EL (cell line): ENCODE measurements at places on chromosomes 13 and 19.
A peak's percentile ranks its signal among the peaks of the same experiment; 100 is the strongest.

DNA sequence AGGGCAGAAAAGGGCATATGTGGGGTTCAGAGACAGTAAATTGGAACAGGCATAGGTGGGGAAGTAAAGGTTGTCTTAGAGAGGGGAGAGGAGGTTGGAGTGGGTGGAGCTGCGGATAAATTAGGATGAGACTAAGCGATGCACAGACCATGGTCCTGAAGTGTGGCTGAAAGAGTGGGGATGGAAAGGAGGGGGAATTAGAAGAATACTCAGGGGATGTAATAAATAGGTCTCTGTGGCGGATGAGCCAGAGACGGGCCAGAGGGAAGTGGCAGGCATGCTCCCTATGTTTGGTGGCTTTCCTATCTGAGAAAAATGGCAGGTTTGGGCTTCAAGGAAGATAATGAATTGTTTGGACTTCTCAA lies 123.4 kb downstream of the OLFM4 start:
- DNase-seq, result no peak

DNA sequence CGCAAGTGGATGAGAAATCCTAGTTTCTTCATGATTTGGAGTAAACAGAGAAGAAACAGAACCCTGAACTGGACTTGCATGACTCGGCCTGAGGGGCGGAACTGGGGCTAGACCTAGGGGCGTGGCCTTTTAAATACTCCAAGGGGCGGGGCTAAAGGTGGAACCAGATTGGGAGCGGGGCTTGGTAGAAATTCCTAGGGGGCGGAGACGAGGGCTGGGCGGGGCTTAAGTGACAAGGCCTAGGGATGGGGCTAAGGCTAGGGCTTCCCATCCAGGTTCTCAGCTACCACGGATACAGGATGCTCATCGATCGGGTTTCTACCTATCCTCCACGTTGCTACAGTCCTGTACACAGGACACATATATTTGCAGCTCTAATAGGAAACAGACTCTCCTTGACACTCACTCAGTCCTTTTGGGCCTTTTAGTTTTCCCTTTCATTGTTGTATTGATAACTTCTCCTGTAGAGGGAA lies 372 bp upstream of the ZNF699 start:
- DNase-seq, result peak; percentile 94

DNA sequence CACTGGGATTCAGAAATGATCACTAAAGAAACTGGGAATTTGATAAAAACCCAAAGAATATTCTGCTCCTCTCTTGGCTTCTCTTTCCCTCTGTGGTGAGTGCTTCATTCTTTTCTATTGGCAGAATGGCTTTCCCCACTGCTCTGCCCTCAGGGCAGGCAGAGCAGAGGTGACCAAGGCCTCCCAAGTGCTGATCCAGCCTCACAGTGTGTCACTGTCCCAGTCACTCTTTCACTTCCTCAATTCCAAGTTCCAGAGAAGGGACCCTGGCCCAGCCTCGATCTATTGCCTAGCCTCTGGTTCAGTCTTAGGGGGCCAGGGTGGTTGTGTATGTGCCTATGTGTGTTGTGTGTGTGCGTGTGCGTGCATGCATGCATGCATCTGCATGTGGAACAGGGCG lies 180.6 kb upstream of the TMTC4 start:
- DNase-seq, result no peak

- DNase-seq, result no peak
Measured at GRCh38 chr13:29934531-29935308, 84.3 kb upstream of the UBL3 start.

- no peak for DNase-seq
Measured at GRCh38 chr19:41689993-41690800, 2.1 kb upstream of the CEACAM7 start.

DNA sequence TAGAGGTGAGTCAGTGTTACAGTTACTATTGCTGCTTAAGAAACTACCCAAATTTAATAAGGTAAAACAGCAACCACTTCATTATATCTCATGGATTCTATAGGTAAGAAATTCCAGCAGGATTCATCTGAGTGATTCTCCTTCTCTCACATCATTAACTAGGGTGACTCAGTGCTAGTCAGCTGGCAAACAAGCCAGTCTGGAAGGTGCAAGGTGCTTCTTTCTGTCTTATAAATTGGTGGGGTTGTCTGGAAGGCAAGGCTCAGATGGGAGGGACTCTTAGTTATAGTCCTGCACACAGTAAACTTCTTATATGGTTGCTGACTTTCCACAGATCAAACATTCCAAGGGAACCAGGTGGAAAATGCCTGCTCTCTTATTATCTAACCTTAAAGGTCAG lies 484.5 kb downstream of the GPC5 start:
- DNase-seq, result no peak

DNA sequence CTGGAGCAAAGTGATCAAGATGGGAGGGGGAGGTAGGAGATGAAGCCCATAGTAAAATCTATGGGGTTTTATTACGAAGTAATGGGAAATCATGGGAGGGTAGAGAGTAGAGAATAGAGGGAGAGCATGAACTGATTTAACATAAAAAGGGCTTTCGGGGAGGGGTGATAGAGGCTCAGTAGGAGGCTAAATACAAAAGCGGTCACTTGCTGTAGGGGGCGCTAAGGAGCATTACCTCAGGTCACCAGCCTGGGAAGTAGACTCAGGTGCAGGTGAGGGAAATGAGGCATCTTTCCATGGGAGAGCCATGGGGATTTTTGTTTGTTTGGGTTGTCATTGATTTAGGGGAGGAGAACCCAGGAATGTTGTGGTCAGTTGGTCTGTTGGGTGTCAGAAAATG lies 14.1 kb downstream of the KRTDAP start:
- no peak for DNase-seq

DNA sequence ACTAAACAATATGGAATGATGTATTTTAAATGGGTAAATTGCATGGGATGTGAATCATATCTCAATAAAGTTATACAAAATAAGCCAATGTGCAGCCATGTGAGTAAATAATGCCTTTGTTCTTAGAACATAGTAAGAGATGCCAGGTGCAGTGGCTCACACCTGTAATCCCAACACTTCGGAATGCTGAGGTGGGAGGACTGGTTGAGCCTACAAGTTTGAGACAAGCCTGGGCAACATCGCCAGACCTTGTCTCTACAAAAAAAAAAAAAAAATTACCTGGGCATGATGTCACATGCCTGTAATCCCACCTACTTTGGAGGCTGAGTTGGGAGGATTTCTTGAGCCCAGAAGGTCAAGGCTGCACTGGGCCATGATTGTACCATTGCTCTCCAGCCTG lies 230.7 kb downstream of the RFC3 start:
- no peak for DNase-seq

DNA sequence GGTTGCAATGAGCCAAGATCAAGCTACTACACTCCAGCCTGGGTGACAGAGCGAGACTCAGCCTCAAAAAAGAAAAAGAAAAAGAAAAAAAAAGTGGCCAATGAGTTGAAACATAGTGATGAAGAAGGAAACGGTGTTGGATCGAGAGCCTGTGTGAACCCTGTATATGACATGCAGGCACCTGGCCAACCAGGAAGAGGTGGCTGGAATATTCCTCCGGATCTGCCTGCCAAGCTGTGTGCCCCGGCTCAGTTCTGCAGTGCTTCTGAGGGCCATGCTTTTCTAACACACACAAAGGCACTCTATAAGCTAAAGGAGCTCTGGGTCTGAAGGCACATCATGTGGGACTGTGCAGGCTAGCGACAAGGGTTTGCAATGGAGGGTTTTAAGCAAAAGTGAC lies 3.7 kb upstream of the ZNF444 start:
- no peak for DNase-seq

GRCh38 chr19:10334588-10335351 lies 1.4 kb upstream of the RAVER1 start:
- DNase-seq, result peak; percentile 98

DNA sequence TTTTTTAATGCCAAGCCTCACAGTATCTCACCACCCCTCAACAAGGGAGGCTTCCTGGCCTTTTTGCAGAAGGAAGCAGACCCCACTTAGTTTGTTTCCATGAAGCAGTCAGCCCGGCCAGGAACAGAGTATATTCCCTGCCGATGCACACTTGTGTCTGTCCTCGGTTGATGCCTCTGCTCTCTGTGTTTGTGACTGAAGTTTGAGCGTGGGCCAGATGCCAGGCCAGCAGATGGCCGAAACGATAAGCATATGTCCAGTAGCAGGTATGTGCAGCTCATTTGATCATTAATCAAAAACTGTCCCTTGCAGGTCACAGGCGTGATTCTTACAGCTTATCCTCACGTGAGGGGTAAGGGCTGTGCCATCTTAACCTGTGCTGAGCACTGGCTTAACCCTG lies 144.0 kb downstream of the IRS2 start:
- no peak for DNase-seq

DNA sequence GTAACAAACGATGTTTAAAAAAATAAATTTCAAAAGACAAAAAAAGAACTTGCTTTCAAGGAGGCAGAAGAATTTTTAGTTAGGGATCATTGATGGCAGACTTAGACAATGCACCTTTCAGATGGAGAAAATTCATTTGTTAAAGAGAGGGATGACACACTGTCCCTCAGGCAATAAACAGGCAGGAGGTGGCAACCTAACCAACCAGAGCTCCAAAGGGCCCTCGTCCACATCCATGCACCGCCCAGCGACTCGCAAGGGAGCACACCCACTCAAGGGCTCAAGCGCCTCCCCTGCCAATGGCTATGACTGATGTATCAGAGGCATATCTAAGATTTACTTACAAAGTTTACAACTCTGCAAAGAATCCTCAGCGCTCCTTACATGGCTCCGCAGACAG lies 81.9 kb downstream of the TUBGCP3 start:
- DNase-seq, result no peak

DNA sequence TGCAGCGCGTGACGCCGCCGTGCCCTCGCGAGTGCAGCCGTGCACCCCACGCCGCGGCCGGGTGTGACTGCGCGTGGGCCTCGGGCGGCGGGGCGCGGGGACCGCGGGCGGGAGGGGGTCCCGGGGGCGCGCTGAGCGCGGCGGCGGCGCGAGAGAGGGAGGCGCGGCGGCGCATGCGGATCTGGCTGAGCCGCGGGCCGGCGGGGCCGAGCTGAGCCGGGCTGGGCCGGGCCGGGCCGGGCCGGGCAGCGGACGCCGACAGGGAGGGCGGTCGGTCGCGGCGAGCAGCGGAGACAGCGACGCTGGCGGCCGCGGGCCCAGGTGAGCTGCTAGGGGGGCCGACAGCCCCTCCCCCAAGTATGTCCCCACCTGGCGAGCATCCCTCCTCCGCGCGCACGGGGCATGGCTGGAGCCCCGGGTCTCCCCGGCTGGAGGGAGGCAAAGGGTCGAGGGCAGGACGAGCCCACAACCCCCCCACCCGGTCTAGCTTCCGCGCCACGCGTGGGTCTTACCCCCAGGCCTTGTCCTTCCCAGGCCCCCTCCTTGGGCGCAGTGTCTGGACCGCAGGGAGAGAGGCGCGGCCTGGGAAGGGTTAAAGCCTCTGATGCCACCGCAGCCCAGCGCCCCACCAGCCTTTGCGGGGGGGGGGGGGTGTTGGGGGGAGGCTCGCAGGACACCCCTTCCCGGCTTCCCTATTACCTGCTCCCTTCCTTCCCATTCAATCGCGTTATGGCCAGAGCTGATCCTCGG lies at the start of gene SPTBN4:
Gene SPTBN4, plus strand, starts transcription at position 17 of the 750 bp plus-strand sequence. CDS start 5,621 bp downstream, outside the sequence.
- DNase-seq, result no peak

DNA sequence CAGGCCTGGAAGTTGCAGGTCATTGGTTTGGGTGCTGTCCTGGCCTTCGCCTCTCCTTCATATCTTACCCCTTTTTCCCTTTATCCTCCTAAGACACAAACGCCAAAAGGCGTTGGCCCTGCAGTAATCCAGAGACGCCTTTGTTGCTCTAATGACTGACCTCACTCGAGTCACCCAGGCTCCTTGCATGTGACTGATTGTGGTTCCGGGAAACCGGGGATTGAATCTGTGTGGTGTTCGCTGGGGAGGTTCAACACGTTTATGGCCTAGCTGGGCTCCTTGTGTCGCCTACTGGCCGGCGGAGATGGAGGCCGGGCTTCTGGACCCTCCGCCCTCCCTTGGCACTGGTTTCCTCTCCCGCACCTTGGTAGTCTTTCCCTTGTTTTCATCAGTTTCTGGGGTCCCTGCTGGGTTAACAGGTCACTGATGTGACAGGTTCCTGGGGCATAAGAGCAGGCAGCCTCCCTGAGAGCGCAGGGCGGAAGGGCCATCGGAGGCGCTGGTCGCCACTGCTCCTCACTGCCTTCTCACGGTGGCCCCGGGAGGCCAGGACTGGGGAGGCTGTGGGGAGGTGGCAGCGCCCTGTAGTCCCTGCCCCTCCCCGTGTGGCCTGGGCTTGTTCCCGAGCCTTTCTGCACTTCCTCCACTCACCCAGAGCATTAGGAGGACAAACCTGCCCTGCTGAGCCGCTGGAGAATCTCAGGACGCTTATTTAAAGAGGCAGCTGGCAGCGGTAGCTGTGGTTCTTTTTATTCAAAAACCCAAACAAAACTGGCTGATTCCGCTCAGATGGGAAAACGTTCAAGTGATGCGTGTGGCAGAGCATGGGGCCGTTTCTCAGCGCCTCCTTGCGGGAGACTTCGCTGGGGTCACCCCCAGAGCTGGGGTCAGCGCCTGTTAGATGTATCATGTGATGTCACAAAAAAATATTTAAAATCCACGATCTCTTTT lies 18.1 kb upstream of the NDUFS7 start:
- no peak for DNase-seq

GRCh38 chr19:30402436-30403202 lies 30.4 kb downstream of the ZNF536 start:
- DNase-seq, result no peak

DNA sequence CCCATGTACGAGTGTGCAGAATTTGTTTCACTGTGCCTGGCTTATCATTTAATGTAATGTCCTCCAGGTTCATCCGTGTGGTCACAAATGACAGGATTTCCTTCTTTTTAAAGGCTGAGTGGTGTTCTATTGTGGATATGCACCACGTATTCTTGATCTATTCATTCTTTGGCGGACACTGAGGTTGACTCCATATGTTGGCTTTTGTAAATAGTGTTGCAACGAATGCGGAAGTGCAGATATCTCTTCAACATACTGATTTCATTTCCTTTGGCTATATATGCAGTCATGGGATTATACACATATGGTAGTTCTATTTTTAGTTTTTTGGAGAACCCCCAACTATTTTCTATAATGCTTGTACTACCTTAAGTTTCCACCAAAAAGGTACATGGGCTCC lies 13.0 kb downstream of the OR7A5 start:
- DNase-seq, result no peak

DNA sequence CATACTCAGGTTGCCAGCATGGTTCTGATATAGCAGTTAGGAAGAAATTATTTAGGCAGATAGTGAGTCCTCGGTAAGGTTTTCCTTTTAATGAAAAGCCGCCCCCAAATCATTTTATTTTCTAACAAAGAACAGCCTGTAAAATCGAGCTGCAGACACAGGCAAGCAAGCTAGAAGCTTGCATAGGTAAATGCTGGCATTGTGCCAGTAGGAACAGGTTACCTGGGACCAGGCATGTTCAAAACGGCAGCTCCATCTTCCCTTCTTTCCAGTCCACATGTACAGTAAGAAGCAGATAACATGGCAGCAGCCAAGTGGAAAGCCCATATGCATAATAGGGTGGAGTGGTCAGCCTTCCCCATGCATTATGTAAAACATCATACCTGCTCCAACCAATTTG lies 71.1 kb downstream of the UGGT2 start:
- DNase-seq, result no peak

- no peak for DNase-seq
Measured at GRCh38 chr13:50128428-50128931, 113.2 kb downstream of the KCNRG start.

GRCh38 chr19:13732337-13732736 lies 32.0 kb upstream of the MRI1 start:
- DNase-seq, result no peak
